NCI-H187 treated with DMSO at 0.1 percent for 48 hours (cell line): ENCODE measurements at places on chromosomes 6 and 20.

DNA sequence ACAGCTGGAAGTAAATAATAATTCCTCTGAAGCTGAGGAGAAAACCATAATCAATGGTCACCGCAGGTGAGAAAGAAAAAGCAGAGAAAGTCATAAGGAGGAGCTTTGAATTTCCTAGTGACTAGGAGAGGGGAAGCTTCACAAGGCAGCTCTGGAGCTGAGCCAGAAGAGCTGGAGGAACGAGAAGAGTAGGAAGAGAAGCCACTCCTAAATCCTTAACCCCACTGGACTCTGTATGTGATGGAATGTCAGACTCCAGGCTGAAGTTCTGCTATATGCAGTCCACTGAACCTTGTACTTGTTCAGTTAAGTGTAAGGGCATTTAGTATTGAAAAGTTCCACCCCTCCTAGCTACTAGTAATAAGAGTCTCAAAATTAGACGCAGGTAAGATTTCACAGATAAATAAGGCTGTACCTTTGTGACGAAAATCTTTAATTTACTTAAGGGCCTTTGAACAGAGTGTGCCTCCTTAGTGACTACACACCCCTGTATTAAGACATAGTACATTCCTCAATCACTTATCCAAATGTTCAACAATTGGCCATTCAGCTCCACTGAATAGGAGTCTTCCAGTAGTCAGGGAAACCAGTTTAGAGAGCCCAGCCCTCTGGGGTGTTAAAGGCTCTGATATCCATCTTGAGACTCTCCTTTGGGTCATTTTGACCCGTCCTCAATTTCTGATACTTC lies 71.4 kb upstream of the UFL1 start:
- DNase-seq: no peak

DNA sequence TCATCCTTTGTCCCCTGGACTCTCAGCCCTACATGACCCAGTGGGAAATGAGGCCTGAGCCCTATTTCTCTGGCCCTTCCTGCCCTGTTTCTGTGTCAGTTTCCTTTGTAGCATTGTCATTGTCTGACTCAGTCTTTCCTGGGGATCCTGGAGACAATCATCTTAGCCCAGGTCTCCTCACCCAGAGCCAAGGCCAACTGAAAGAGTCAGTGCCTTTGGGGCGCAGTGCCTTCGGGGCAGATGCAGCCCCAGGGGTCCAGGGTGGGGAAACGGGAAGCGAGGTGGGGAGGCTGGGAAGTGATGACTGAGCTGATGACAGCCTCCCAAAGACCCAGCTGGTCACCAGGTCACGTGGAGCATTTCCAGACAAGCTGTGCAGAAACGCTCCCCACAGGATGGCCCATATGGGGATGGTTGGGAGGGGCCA lies 93.3 kb upstream of the SULF2 start:
- no peak for DNase-seq

DNA sequence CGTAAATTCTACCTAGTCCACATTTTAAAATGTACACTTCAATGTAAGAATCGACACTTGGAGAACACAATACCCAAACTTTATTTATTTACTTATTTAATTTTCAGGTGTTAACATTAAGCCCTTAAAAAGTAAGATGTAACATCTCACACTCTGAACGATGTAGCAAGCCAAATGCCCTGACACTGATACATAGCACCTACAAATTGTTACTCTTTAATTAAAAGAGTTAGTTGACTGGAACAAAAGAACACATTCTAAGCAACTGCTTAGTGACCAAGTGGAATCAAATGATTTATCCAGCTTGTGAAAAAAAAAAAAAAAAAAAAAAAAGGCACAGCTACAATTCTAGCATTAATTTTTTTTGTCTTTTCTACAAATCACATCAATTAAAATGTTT lies 292.1 kb upstream of the THEMIS start:
- DNase-seq: no peak

GRCh38 chr6:73747289-73747688 lies 51.3 kb downstream of the CD109 start:
- DNase-seq: no peak

GRCh38 chr20:39799366-39799965 lies 837.3 kb downstream of the DHX35 start:
- no peak for DNase-seq

DNA sequence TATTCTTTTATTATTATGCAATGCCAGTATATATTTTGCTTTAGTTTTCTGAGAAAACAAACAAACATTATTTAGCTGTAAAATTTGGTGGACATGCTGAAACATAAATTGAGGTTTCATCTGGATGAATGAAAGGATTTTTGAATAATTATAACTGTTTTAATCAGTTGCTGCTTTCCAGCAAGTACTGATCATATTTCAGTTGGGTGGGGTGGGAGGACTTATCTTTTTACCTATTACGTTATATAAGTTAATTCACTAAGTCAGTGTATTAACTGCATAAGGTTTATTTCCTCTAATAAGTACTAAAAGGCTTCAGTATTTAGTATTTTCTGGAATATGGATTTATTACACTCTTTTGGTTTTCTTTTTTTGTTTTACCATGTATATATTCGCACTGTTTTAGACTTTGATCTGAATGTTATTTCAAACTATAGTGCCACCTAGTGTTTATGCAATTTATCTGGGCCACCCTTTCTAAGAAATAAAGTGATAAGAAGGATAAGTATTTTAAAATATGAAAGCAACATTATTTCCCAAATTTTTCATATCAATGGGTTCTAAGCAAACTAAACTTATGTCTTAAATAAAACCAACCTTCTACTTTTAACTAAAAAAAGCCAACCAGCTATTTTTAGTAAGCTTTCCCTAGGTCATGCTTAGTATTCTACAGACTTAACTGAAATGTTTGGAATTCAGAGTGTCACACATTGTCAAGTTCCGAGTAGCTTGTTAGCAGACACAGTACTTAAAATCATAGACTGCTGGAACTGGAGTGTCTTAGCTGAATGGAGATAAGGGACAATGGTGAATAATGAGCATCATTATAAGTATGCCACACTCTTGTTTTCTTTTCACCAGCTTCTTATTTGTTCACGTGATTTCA lies 105.4 kb upstream of the MCHR2 start:
- DNase-seq: no peak

DNA sequence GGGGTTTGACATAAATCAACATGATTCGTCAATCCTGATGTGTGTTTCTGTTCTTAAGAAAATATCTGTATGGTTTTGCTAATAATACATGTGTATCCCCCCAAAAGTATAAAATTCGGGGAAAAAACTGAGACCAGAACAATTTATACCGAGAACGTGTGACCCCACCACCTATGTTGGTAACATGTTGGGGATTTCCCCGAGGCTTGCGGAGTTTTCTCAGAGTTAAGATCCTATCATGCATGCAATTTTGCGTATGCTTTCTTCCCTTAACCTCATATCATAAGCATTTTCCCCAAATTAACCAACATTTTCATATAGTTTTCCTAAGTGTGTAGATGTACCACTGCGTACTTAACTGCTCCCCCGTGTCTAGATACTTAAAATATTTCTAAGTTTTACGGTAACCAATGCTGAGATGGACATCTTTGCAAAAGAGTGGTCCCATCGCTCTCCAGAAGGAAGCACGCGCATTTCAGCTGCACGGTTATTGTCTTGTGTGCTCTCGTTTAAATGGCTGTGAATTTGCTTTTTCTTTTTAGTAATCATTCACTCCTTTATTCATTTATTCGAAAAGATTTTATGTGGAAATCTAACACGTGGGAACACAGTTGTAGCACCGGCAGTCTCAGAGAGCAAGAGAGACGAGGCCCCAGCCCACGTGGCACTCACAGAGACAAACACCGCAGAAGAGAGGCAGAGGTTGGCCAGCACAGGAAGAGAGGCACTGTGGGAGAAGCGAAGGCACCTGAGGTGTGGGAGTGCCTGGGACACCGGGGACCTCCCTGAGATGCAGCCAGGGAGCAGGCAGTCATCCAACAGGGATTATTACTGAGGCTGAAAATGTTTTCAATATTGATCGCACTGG lies 13.2 kb upstream of the IRF4 start:
- DNase-seq: no peak

- DNase-seq: no peak
Measured at GRCh38 chr6:104509355-104509754, 350.4 kb downstream of the HACE1 start.

- no peak for DNase-seq
Measured at GRCh38 chr6:1364791-1365190, 24.6 kb upstream of the FOXF2 start.

GRCh38 chr6:118387921-118388701 lies 160.0 kb upstream of the PLN start:
- DNase-seq: no peak

- DNase-seq: no peak
Measured at GRCh38 chr6:85684133-85684808, 41.6 kb upstream of the SYNCRIP start.

GRCh38 chr20:401682-402495 lies 6.2 kb upstream of the RBCK1 start:
- no peak for DNase-seq

DNA sequence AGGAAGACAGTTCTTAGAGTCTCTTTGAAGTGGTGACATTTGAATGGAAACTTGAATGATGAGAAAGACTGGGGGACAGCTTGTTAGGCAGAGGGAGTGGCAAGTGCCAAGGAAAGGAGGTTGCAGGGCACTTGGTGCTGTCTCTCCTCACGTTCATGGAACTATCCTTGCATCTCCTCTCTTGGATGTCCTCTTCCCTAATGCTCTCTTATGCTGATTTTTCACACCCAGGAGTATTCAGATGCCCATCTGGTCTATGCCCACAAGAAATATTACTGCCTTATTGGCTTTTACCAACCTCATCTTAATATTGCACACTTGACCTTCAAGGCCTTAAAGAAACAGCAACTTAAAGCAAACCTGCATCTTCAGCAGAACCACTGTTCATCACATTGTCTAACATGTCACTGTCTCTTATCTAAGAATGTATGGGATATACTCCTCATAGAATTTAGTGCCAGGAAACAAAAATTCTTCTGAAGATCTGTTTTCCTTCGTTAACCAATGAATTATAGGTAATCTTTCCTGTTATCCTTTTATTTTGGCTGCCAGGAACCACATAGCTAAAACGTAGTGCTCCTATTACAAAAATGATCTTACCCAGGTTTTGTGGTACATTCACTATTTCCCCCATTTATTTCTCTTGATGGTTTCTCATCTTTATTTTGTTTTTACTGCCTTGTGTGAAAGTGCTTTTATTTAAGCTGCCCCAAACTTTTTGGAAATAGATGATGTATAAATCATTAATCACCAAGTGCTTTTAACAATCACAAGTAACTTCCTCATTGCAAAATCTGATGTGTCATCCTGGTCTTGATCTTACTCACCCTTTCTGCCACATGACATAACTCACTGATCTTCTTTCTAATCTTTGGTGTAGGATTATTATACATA lies 12.8 kb downstream of the RGS17 start:
- DNase-seq: no peak

GRCh38 chr6:113276601-113277000 lies 580.5 kb upstream of the MARCKS start:
- no peak for DNase-seq

DNA sequence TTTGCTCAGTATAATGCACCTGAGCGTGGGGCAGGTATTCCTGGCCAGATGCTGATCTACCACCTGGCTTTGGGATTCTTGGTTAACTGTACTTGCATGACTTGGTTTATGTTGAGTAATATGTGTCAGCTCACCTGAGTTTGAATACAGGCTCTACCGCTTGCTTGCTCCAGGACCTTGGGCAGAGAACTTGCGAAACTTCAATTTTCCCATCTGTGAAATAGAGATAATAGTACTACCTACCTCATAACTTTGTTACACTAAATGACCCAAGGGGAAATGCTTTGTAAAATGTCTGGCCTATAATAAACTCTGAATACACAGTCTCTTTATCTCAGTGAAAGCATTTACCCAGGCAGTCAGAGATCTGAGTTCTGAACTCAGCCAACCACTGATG lies 51.8 kb downstream of the SCAND1 start:
- no peak for DNase-seq

DNA sequence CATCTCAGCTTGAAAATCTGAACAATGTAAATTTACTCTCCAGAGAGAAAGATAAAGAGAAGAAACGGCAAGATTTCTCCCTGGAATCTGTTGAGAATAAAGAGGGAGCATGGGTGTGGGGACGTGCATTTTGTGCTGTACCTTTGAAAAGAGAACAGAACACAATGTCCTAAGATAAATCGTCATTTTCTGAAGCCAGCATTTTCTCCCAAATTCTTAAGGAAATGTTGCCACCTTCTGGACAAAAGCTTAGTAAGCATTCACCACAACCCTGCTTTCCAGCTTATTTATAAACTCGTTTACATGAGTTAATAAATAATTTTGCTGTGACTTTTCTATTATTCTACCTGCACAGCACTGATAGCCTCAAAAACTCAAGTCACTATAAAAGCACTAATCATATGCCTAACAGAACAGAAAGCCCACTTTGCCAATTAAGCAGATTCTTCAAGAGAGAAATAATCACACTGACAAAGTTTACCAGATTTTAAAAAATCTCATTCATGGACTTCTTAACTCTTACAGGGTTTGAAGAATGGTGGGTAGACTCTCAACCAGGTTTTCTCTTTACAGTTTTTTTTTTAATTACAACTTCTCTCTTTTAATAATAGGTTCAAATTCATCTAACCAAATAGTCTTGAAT lies 155.8 kb downstream of the MBOAT1 start:
- no peak for DNase-seq

DNA sequence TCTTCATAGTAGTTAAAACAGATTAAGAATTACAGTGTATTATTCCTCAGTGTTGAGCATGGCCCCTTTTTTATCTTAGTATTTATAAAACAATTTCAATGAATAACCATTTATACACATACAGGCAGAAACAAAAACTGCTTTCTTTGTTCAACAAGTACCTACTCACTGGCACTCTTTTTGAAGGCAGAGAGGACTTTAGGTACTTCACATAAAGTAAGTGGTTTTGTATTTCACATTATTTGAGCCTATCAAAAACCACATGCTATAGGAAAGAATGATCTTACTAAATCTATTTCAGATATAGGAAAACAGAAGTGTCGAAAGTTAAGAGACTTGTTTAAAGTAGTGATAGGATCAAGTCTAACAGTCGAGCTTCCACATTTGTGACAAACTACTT lies 73.8 kb downstream of the PRKN start:
- DNase-seq: no peak

DNA sequence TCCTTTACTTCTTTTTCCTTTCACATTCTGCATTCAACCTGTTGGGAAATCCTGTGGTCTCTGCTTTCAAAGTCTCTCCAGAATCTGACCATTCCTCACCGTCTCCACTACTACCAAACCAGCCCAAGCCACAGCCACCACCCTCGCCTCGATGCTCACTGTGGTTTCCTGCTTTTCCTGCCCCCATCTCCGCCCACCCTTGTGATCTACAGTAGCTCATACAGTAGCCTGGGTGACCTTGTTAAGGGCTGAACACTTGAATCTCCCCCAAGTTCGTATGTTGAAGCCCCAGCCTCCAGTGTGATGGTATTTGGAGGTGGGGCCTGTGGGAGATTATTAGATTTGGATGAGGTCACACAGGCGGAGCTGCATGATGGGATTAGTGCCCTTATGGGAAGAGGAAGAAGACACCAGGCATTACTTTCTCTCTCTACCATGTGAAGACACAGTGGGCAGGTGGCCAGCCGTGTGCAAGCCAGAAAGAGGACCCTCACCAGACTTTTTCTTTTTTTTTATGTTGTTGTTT lies 189.0 kb upstream of the UST start:
- DNase-seq: no peak

- no peak for DNase-seq
Measured at GRCh38 chr20:53360852-53361251, 232.8 kb downstream of the ZNF217 start.
